ENCODE measurements at places on chromosomes 16 and 17.

- DNase-seq, result no peak
These were observed 9.8 kb downstream of the SARM1 start for GRCh38 chr17:28381141-28381825.

- no peak for DNase-seq
These were observed 15.0 kb downstream of the GNA13 start for GRCh38 chr17:65041518-65041917.

- no peak for DNase-seq
These were observed 14.7 kb upstream of the CTCF start for GRCh38 chr16:67547423-67548264.

- no peak for DNase-seq
These were observed 25.4 kb upstream of the NSRP1 start for GRCh38 chr17:30091121-30091670.

- no peak for DNase-seq
These were observed 17.1 kb downstream of the FOXJ1 start for GRCh38 chr17:76123749-76124581.

DNA sequence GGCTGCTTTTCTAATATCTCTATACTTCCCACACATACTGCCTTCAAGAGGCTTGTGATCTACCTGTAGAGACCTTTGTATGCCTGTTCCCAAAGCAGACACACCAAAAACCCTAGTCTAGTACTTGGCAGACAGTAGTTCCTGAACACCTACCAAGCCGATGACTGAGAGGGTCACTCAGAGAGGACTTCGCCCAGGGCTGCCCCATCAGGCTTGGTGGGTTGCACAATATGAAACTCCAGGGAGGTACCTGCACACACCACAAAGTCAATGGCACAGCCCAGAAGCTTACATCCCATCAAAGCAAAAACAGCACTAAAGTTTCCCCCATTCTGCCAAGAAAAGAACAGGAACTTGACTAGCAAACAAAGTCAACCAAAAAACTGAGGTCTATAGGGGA is 30.3 kb downstream of the ASPA start:
- DNase-seq, result no peak

- no peak for DNase-seq
These were observed 17.7 kb downstream of the SLC16A3 start for GRCh38 chr17:82246365-82247181.

DNA sequence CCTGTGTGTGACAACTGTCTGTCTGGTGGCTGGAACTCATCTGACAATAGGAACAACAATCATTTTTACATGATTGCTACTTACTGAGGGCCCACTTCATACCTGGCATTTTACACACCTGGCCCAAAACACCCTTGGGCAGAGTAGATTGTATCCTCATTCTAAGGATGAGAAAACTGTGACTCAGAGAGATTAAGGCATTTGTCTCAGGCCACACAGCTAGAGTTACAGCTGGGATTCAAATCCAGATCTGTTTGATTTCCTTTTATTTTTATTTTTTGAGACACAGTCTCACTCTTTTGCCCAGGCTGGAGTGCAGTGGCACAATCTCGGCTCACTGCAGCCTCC is 242.1 kb downstream of the XYLT1 start:
- no peak for DNase-seq

GRCh38 chr17:35312790-35313711 is 60.4 kb downstream of the SLFN11 start:
- DNase-seq, result no peak

- no peak for DNase-seq
These were observed 16.0 kb downstream of the SPNS3 start for GRCh38 chr17:4449736-4450135.

GRCh38 chr17:45070809-45071208 is 9.7 kb downstream of the NMT1 start:
- no peak for DNase-seq
